ENCODE measurements at places on chromosomes 6 and 20. TPM values are rescaled to one million over a fixed set of nuclear protein-coding genes. Genes with fewer than 3 reads are reported as not detected.

SSTR4 gene
- total RNA-seq, result not detected

SLC2A10 gene
- total RNA-seq, result not detected

THBS2 gene
- total RNA-seq, result not detected

VSX1 gene
- total RNA-seq, result not detected

ZNF512B gene
- 16.5 TPM for total RNA-seq

THEMIS gene
- total RNA-seq, result 68.2 TPM

SLC4A11 gene
- total RNA-seq, result 1.8 TPM

CAP2 gene
- not detected for total RNA-seq

MICB gene
- 62.9 TPM for total RNA-seq

GRCh38 chr20:62048821-62049291 lies 16.8 kb downstream of the TAF4 start:
- no peak overlapping the region for H3K27ac ChIP-seq
- no peak overlapping the region for H3K4me3 ChIP-seq
- no peak for DNase-seq
- H3K27me3 ChIP-seq, result no peaks in the 10 kb centered on the region

- peak overlapping the region; percentile 91 for H3K4me3 ChIP-seq
- peaks cover 65% of the 10 kb centered on the region for H3K4me1 ChIP-seq
- H3K36me3 ChIP-seq, result peaks cover 37% of the 10 kb centered on the region
- no peaks in the 10 kb centered on the region for H3K27me3 ChIP-seq
- peak; percentile 88 for DNase-seq
Observed at GRCh38 chr20:38804682-38805501, 605 bp upstream of the PPP1R16B start.

GRCh38 chr6:149231778-149232177 lies 85.7 kb upstream of the TAB2 start:
- H3K27me3 ChIP-seq, result no peaks in the 10 kb centered on the region
- H3K36me3 ChIP-seq, result peaks cover 50% of the 10 kb centered on the region
- peaks cover 51% of the 10 kb centered on the region for H3K4me1 ChIP-seq
- DNase-seq, result no peak

GRCh38 chr6:110881546-110882273 lies 7.1 kb downstream of the AMD1 start:
- H3K4me3 ChIP-seq, result no peak overlapping the region
- H3K36me3 ChIP-seq, result peaks cover 35% of the 10 kb centered on the region
- H3K27ac ChIP-seq, result peak overlapping the region; percentile 45
- no peaks in the 10 kb centered on the region for H3K27me3 ChIP-seq

- H3K4me1 ChIP-seq, result peaks cover 4% of the 10 kb centered on the region
- DNase-seq, result no peak
- H3K4me3 ChIP-seq, result no peak overlapping the region
- no peaks in the 10 kb centered on the region for H3K27me3 ChIP-seq
- peak overlapping the region; percentile 10 for H3K27ac ChIP-seq
Observed at GRCh38 chr6:7218406-7218988, 94.5 kb downstream of the SSR1 start.

GRCh38 chr20:59176812-59177211 lies 13.2 kb downstream of the ZNF831 start:
- no peak overlapping the region for H3K4me3 ChIP-seq
- peaks cover 78% of the 10 kb centered on the region for H3K4me1 ChIP-seq
- no peak overlapping the region for H3K27ac ChIP-seq
- H3K27me3 ChIP-seq, result no peaks in the 10 kb centered on the region
- peak; percentile 3 for DNase-seq

GRCh38 chr6:137571854-137572253 lies 77.7 kb upstream of the OLIG3 start:
- H3K27me3 ChIP-seq, result peaks cover 37% of the 10 kb centered on the region
- DNase-seq, result peak; percentile 75
- no peaks in the 10 kb centered on the region for H3K4me1 ChIP-seq

DNA sequence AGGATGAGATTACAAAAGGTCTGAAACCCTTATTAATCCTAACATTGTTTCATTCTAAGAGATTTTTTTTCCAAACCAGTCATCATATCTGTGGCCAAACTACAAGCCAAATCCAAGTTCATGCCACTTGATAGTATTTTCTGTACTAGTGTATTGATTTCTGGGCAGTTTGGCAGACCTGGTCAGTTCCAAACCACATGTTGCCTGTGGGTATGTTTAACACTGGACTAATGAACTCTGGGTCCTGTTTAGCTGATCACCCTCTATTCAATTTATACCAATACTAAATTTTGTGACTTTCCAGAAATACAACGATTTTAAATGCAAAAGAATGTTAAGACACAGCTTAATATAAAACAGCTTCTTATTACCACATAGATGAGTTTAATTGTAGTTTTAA lies 24.0 kb downstream of the TBX18 start:
- H3K36me3 ChIP-seq, result no peaks in the 10 kb centered on the region
- DNase-seq, result no peak
- H3K27me3 ChIP-seq, result no peaks in the 10 kb centered on the region
- H3K27ac ChIP-seq, result no peak overlapping the region

GRCh38 chr20:22403022-22403631 lies 181.2 kb downstream of the FOXA2 start:
- no peaks in the 10 kb centered on the region for H3K36me3 ChIP-seq
- H3K4me3 ChIP-seq, result no peak overlapping the region
- DNase-seq, result no peak
- H3K27me3 ChIP-seq, result no peaks in the 10 kb centered on the region

- H3K4me3 ChIP-seq, result no peak overlapping the region
- no peak overlapping the region for H3K27ac ChIP-seq
- no peaks in the 10 kb centered on the region for H3K36me3 ChIP-seq
Observed at GRCh38 chr20:25071734-25072133, 10.2 kb downstream of the VSX1 start.

DNA sequence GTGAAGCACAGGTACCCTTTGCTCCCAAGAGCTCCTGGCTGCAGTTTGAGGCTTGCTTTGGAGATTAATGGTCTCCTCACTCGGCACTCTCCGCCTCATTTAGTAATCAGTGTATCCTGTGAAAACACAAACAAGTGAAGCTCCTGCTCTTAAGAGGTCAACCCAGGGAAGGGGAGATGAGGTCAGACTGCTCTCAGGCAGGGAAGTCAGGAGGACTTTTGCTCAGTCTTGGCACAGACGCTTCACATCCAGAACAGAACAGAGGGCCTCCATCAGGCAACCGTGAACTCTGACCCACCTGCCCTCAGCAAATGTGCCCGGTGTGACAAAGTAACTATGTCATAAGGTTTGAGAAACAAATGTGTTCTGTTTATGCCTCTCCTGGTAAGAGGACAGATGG lies 428.8 kb upstream of the JARID2 start:
- peaks cover 3% of the 10 kb centered on the region for H3K36me3 ChIP-seq
- no peak for DNase-seq
- peaks cover 5% of the 10 kb centered on the region for H3K4me1 ChIP-seq
- no peak overlapping the region for H3K4me3 ChIP-seq
- no peaks in the 10 kb centered on the region for H3K27me3 ChIP-seq
- H3K27ac ChIP-seq, result no peak overlapping the region

- no peaks in the 10 kb centered on the region for H3K36me3 ChIP-seq
- DNase-seq, result peak; percentile 63
- H3K27me3 ChIP-seq, result no peaks in the 10 kb centered on the region
- H3K4me3 ChIP-seq, result peak overlapping the region; percentile 52
- peaks cover 15% of the 10 kb centered on the region for H3K4me1 ChIP-seq
Observed at GRCh38 chr20:3751675-3752385, 15.7 kb downstream of the ADISSP start.

- no peaks in the 10 kb centered on the region for H3K4me1 ChIP-seq
- no peak overlapping the region for H3K27ac ChIP-seq
- no peak for DNase-seq
- peaks cover 16% of the 10 kb centered on the region for H3K27me3 ChIP-seq
Observed at GRCh38 chr20:64247970-64248841, 7.3 kb upstream of the PCMTD2 start.

DNA sequence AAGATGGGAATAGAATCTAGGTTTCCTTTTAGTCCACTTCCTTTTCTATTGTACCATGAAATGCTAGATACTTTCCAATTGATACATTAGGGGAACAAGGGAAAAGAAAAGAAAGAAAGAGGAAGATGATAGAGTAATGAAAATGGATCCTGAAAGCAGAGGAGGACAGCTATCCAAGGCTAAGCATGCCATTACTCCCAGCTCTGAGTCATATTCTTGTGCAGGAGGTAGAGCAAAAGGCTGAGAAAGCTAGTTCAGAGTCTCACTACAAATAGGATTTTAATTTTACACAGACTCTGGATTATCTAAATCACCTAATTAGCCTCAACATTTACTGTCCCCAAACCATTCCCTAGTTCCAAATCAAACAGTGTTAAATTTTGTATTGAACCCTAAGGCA lies 23.6 kb downstream of the RWDD2A start:
- no peak overlapping the region for H3K27ac ChIP-seq
- no peak for DNase-seq
- peaks cover 12% of the 10 kb centered on the region for H3K27me3 ChIP-seq
- no peaks in the 10 kb centered on the region for H3K4me1 ChIP-seq
- H3K4me3 ChIP-seq, result no peak overlapping the region
- H3K36me3 ChIP-seq, result no peaks in the 10 kb centered on the region

- no peak for DNase-seq
- H3K4me1 ChIP-seq, result no peaks in the 10 kb centered on the region
- H3K27ac ChIP-seq, result no peak overlapping the region
- H3K36me3 ChIP-seq, result peaks cover 14% of the 10 kb centered on the region
Observed at GRCh38 chr6:28239636-28240035, 12.4 kb downstream of the ZKSCAN4 start.

GRCh38 chr6:31453259-31453658 lies 44.7 kb upstream of the MICB start:
- H3K27ac ChIP-seq, result no peak overlapping the region
- no peaks in the 10 kb centered on the region for H3K36me3 ChIP-seq
- DNase-seq, result no peak
- no peaks in the 10 kb centered on the region for H3K4me1 ChIP-seq

DNA sequence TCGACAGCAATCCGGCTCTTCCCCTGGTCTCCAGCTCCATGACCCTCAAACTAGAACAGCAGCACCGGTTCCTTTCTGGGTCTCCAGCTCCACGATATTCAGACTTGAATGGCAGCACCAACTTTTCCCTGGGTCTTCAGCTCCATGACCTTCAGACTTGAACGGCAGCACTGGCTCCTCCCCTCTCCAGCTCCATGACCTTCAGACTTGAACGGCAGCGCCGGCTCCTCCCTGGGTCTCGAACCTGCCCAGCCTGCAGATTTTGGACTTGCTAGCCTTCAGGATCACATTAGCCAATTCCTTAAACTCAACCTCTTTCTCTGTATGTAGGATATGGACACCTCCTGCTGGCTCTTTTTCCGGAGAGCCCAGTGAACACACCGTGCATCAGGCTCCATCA lies 350.9 kb downstream of the PREX1 start:
- peaks cover 34% of the 10 kb centered on the region for H3K27me3 ChIP-seq
- no peak for DNase-seq
- H3K4me1 ChIP-seq, result peaks cover 6% of the 10 kb centered on the region
- no peak overlapping the region for H3K4me3 ChIP-seq

- H3K27me3 ChIP-seq, result no peaks in the 10 kb centered on the region
- no peak overlapping the region for H3K4me3 ChIP-seq
- H3K27ac ChIP-seq, result no peak overlapping the region
- no peaks in the 10 kb centered on the region for H3K36me3 ChIP-seq
- H3K4me1 ChIP-seq, result no peaks in the 10 kb centered on the region
- DNase-seq, result no peak
Observed at GRCh38 chr20:59776059-59776603, 157.3 kb downstream of the SYCP2 start.

- H3K4me3 ChIP-seq, result no peak overlapping the region
- no peaks in the 10 kb centered on the region for H3K36me3 ChIP-seq
- no peaks in the 10 kb centered on the region for H3K27me3 ChIP-seq
- peaks cover 14% of the 10 kb centered on the region for H3K4me1 ChIP-seq
- no peak for DNase-seq
- H3K27ac ChIP-seq, result no peak overlapping the region
Observed at GRCh38 chr6:126300735-126301134, 39.2 kb upstream of the CENPW start.

DNA sequence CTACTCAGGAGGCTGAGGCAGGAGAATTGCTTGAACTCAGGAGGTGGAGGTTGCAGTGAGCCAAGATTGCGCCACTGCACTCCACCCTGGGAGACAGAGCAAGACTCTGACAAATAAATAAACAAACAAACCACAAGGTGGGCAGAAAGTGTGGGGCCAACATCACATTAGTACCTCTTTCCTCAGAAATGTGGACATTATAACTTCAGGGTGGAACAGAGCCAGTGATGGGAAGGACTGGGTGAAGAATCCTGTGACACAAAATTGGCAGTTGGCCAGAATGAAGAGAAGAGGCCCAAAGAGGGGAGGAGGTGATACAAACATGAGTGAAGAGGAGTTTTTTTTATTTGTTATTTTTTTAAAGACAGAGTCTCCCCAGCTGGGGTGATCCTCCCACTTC lies 50.6 kb downstream of the NUP153 start:
- no peak overlapping the region for H3K4me3 ChIP-seq
- peaks cover 66% of the 10 kb centered on the region for H3K36me3 ChIP-seq
- no peak overlapping the region for H3K27ac ChIP-seq
- H3K27me3 ChIP-seq, result no peaks in the 10 kb centered on the region
- peaks cover 25% of the 10 kb centered on the region for H3K4me1 ChIP-seq
- DNase-seq, result no peak

- H3K36me3 ChIP-seq, result no peaks in the 10 kb centered on the region
- H3K4me1 ChIP-seq, result no peaks in the 10 kb centered on the region
- H3K27ac ChIP-seq, result no peak overlapping the region
- peaks cover 10% of the 10 kb centered on the region for H3K27me3 ChIP-seq
Observed at GRCh38 chr20:38692436-38693411, 31.6 kb upstream of the SLC32A1 start.

- peak overlapping the region; percentile 76 for H3K4me3 ChIP-seq
- peaks cover 61% of the 10 kb centered on the region for H3K36me3 ChIP-seq
- peak overlapping the region; percentile 93 for H3K27ac ChIP-seq
- H3K4me1 ChIP-seq, result peaks cover 86% of the 10 kb centered on the region
- DNase-seq, result peak; percentile 84
- H3K27me3 ChIP-seq, result no peaks in the 10 kb centered on the region
Observed at GRCh38 chr20:31674895-31675827, 37.4 kb downstream of the COX4I2 start.

All from activated CD4-positive, alpha-beta memory T cell treated with anti-CD3 and anti-CD28 coated beads, Interleukin-2, amount 10 ng/mL, durations not matched to agents 7 days and 5 days (primary cell).